ENCODE measurements at places on chromosomes 7 and 10.
A peak's percentile ranks its signal among the peaks of the same experiment; 100 is the strongest.

- peak; percentile 69 for DNase-seq
Measured at GRCh38 chr7:28272461-28272877, 91.9 kb upstream of the JAZF1 start.

DNA sequence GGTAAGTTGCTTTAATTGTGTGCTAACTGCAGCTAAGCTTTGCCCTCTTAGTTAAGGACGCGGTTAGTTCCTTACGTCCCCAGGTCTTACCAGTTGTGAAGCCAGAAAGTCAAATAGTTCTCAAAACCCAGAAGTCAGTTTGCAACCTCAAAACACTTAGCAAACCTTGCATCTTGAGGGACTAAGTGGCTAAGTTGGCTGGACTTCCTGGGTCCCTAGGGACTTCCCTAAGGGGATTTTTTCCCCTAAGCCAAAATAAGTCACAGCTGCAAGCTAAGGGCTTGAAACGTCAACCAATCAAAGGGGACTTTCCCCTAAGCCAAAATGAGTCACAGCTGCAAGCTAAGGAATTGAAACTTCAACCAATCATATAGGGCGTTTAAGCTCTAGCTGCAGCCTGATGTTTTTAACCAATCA is 36.2 kb upstream of the HECW1 start:
- DNase-seq: no peak

GRCh38 chr10:12107781-12108180 is 21.7 kb upstream of the SEC61A2 start:
- no peak for DNase-seq

DNA sequence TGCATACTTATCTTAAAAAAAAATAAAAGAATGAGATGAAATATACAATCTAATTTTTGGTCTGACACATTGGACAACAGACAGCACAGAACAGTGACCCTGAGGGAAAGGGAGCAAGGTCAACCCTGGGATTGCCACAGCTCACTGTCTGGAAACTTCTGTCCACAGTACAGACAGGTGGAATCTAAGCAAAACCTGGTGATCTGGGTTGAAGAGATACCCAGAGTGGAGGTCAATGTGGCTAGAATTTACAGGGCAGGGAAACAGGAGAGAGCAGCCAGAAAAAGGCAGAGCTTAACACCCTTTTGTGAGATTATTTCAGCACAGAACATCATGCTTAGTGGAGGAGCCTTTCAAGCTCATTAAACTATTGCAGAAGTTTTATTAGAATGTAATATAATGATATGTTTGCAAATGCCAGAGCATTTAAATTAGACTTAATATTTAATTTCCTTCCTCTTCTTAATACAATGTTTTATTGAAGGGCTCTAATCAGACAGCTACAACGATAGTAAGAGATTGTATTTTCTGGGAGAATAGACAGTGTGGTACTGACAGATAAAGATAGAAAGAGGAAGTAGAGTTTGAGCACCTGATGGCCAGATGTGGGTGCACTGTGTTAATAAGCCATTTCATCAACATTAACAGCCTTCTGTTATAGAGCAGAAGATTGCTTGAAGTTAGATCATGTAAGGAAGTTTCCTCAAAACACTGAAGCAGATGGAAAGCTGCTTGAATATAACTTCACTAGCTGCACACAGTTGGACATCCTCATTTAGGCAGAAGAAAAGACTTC is 309.4 kb downstream of the HGF start:
- no peak for DNase-seq

DNA sequence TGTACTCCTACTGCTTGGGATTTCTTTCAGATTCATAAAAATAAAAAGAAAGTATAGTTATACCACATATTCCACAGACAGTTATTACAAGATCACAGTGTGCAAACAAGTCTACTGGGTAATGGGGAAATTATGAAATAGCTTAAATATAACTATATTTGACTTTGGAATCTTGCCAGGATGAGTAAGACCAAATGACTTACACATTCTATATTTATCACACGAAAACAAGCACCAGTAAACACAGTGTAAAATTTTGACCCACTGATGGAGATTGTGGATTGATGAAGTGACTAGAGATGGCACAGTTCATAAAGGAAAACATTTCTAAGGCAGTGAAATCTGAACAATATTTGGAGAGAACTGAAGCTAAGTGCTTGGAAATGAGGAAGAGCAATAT is 339.7 kb downstream of the THSD7A start:
- no peak for DNase-seq

Measured in islet precursor cell (in vitro differentiated cells).